T-helper 22 cell (primary cell): ENCODE measurements at places on chromosomes 3 and 15.

GRCh38 chr15:52117549-52117948, 5.0 kb upstream of the BCL2L10 start:
- DNase-seq: no peak

DNA sequence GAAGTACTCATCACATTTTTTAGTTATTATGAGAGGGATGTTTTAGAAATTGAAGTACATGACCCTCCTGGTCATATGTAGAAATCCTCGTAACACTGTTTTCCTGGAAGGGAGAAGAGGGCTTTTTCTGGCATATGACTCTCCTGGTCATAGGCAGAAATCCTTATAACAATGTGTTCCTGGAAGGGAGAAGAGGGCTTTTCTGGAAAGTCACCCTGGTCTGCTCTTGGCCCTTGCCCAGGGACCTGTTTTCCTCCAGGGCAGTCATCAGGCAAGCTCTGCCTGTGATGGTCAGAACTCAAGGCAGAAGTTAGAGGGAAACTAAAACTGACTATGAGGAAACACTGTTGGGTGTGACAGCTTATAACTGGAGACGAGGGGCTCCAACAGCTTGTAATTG, 27.7 kb downstream of the LAMP3 start:
- DNase-seq: no peak

- no peak for DNase-seq
Measured at GRCh38 chr3:196778755-196779154, 39.1 kb downstream of the PAK2 start.

DNA sequence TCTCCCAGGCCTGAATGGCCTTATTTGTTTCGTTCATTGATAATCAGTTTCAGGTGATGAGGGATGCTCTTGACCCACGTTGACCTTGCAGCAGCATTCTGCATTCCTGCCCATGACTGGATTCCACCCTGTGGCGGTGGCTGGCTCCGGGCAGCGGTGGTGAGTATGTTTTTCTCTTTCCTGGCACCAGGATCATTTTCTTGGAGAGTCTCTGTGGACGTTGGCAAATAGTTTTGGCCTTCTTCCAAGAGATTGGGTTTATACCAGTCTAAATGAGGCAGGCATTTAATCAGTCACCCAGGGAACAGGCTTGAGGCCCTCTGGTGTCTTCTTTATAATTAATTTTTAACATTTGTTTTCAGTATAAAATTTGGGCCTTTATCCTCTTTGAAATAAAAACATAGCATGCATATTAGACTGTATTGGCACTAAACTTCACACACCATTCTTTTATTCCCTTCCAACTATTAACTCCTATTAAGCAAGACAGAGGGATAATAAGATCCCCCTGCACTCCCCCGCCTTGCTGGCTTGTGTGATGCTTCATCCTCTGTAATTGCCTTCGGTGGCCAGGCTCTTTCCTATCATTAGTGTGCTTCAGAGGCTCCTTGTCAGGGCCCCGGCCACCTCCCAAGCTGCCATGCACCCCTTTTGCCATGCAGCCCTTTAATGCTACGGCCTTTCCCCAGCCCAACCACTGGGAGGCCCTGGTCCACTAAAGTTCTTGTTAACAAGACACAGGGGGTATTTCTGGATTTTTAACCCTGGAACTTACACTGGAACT, 176.2 kb upstream of the TOPAZ1 start:
- DNase-seq: no peak

DNA sequence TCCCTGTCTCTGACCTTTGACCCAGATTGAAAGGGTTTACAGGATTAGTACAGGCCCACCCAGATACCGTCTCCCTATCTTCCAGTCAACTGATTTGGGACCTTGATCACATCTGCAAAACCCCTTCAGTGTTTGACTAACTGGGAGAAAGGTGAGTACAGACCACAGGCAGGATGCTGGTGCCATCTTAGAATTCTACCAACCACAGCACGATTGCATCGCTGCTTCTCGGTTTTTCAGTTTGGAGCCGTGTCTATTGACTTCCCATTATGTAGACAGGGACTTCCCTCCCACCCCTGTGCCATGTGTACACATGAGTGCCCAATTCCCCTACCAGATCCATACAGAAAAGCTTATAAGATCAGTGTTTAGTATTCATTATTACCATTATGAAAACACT, 6.6 kb upstream of the KLF13 start:
- no peak for DNase-seq

GRCh38 chr3:42033741-42034140, 57.4 kb upstream of the TRAK1 start:
- DNase-seq: no peak

- no peak for DNase-seq
Measured at GRCh38 chr15:95202569-95203349, 971.4 kb downstream of the MCTP2 start.

GRCh38 chr15:40838756-40839155, 5.1 kb upstream of the SPINT1 start:
- no peak for DNase-seq

DNA sequence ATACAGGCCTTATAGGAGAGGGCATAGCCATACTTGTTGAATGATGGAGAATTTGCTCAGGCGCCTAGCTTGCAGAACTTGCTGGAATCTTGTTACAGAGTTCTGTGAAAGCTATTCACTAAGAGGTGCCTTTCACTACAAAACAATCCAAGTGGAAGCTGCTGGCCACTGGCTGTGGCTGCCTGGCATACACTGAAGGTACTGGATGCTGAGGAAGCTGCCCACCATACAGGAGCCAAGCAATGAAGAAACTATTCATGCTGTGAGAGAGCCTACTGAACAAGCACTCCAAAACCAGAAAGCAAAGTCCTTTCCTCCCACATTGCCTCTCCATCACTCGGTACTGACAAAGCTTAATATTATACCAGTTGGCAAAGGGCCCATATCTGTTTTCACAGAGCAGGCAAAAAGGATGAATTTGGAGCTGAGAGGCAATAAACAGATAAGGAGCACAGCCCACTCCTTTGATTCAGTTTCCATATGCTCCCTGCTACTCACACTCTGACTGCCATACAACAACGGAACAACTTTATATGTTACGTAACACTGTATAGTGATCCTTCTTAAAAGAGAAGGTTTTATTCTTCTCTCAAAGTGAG, 192.6 kb upstream of the ALCAM start:
- no peak for DNase-seq

DNA sequence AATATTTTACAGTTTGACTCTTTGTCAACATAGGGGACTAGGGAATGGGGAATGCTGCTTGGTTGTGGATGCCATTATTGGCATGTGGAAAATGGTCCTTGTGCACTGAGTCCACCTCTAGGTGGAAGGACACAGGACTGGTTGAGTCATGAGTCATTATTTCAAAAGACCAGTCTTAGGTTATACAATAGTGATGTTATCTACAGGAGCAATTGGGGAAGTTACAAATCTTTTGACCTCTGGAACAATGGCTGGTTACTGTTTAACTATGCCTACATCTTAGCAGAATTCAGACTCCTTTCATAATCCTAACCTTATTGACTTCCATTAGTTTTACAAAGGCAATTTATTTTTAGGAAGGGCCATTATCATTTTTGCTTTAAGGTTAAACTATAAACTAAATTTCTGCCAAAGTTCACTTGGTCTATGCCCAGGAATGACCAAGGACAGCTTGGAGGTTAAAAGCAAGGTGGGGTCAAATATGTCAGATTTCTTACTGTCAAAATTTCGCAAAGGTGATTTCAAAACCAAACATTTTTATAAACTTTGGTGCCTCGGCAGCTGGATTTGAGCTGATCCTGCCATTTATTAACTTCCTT, 11.8 kb upstream of the CCR8 start:
- DNase-seq: no peak

- no peak for DNase-seq
Measured at GRCh38 chr3:65878831-65879230, 159.9 kb downstream of the MAGI1 start.

DNA sequence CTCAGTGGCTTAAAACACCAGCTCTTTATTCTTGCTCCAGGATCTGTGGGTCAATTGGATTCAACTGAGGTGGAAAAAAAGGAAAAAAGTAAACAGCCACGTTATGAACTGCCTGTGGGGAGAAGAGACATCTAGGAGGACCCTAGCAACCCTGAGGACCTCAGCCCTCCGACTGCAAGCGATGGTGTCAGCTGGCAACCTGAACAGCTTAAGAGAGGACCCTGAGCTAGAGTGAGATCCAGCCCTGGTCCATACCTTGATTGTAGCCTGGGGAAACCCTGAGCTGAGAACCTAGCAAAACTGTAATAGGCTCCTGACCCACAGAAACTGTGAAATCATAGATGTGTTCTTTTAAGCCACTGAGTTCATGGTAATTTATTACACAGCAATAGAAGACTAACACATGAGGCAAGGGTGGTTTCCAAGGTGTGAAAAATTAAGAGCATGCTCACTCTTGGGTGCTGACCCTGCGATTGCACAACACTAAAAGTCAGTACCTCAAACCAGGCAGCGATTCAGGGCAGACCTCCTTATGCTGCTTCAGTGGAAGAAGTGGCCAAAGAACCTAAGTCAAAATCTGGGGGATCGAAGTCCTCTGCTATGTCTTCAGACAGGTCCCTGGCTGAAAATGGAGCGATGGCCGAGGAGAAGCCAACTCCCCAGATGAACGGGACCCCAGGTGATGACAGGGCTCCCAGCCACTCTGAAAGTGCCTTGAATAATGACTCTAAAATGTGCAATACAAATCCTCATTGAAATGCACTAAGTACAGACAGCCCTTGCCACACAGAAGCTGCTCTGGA, 57.7 kb downstream of the GASK1A start:
- DNase-seq: no peak

DNA sequence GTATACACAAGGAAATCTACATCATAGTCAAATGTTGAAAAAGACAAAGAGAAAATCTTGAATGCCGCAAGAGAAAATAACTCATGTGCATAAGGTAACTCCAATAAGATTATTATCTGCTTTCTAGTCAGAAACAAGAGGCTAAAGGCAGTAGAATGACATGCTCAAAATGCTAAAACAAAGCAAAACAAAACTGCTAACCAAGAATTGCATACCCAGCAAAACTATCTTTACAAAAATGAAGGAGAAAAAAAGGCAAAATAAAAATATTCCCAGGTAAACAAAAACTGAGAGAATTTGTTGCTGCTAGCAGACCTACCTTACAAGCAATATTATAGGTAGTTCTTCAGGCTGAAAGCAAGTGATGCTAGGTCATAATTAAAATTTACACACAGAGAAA, 76.4 kb upstream of the TMEM158 start:
- no peak for DNase-seq

DNA sequence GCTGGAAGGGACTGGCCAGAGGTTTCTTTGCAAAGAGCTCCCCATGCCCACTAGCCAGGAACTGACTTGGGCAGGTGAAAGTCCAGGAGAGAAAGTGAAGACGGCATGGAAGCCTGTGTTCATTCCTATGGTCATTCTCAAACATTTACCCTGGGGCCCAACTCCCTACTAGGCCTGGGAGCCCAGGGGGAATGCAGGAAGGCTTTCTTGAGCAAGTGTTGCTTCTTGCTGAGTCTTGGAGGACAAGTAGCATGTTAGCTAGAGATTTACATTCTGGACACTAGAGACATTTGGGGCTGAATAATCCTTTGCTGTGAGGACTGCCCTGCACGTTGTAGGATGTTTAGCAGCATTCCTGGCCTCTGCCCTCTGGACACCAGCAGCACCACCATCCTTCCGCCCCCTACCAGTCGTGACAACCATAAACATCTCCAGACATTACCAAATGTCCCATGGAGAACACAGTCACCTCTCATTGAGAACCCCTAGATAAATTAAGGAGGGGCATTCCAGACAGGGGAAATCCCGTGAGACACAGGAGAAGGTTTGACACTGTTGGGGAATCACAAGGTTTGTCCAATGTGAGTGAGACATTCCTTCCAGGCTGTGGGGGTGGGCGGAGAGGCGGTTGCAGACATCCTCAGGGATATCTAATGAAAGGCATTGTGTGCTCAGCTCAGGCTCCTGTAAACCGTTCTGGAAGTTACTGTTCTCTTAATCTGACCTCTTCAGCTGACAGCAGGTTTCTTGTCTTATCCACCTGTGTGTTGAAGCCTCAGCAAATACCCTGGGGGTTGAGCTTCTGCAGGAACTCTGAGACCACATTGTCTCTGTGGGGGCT, 236.2 kb downstream of the TLE3 start:
- DNase-seq: no peak

- no peak for DNase-seq
Measured at GRCh38 chr15:67715170-67715569, 110.1 kb upstream of the SKOR1 start.

DNA sequence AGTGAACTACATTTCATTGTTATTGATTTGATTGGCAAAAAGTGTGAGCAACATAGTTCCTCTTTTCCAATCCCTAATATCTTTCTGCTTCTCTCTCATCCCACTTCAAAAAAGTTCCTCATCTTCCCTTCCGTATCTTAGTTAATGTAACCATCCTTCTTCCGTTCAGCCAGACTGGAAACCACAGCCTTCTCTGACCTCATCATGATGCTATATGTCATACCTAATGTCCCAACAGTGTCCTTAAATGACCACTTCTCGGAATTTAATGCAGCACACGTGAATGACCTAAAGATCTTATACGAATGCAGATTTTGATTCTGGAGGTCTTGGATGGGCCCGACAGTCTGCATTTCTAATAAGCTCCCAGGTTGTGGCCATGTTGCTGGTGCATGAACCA, 320.3 kb upstream of the SATB1 start:
- no peak for DNase-seq

GRCh38 chr3:187382609-187383151, 14.5 kb downstream of the RTP4 start:
- DNase-seq: no peak

GRCh38 chr15:38873158-38873557, 308.5 kb upstream of the RASGRP1 start:
- DNase-seq: no peak

DNA sequence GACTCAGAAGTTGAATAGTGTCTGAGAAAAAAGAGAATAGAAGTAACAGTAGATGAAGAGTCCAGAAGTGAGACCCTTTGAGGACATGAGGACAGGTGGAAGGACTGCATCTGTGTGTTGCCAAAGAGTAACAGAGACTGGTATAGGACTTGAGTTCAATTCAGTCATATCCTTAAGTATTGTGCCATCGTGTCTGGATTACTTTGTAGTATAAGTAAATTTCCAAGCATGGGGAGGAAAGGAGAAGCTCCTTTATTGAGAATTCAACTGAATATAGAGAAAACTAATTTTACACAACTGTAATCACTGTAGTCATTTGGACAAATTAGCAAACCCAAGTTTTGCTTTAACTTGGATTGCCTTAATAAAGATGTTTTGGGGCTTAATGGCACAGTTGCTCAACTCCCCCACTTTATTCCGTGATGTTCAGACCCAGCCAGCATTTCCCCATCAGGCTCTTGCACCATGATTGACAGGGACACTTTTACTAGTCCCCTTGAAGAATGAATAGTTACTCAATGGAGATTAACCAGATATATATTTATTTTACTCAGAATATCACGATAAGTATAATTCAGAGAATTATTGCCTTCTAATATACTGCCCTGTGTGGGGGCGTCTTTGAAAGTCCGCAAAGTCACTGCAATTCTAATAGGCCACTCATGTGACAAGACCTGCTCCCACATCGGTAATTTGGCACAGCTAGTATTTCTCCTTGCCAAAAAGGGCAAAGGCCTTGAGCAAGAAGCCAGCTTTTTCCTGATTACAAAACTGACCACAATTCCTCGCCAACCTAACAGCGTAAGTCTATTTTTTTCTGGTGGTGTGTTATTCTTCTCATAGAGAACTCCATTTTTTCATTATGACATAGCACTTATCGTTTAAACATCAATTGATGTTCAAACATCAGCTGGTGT, 61.3 kb downstream of the PPARG start:
- no peak for DNase-seq

GRCh38 chr3:88882121-88882520, 225.3 kb upstream of the EPHA3 start:
- DNase-seq: no peak

GRCh38 chr3:177567833-177568232, 370.6 kb upstream of the TBL1XR1 start:
- DNase-seq: no peak

- DNase-seq: no peak
Measured at GRCh38 chr3:16538507-16538906, 25.0 kb upstream of the RFTN1 start.
